ENCODE measurements at places on chromosomes 3 and 15.

GRCh38 chr15:90883976-90884718 is at the start of gene FES:
TSS of gene FES (plus strand) at chr15:90884504. CDS start at chr15:90885046, 542 bp downstream.
- DNase-seq, result peak; percentile 89

DNA sequence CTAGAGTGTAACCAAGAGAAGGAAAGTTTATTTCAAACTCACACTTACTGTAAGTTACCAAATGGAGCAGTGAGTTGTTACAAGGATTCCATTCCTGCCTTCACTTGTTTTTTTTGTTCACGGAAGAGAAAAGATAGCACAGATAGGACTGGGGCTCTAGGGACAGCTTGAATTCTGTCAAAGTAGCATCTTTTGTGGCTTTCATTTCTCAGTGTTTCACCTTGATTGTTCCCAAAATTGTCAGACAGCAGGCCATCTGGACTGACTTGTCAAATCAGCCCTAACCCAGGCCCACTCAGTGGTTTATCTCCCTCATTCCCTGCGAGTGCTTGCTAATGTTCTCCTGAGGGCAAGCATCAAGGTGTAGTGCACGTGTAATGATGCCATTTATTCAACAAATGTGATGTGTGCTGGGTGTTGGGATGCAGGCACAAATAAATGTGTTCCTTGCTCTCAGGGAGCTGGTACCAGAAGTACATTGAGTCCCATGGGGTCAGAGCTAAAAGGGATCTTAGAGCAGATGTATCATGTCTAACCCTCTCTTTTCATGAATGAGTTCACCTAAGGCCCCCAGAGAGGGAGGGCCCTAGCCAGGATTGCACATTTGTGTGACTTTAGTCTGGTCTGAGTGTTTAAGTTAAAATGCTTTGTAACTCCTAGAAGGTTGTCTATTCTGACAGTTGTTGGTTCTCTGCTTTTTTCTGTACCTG is 49.1 kb downstream of the PDHB start:
- DNase-seq, result no peak

GRCh38 chr15:72198356-72199204 is 993 bp upstream of the GRAMD2A start:
- peak; percentile 48 for DNase-seq

GRCh38 chr3:71400986-71401451 is 182.5 kb downstream of the FOXP1 start:
- no peak for DNase-seq

- no peak for DNase-seq
These were observed 1.3 kb downstream of the CAPN3 start for GRCh38 chr15:42360535-42361112.

GRCh38 chr3:64039332-64039731 is 16.0 kb upstream of the PSMD6 start:
- no peak for DNase-seq

DNA sequence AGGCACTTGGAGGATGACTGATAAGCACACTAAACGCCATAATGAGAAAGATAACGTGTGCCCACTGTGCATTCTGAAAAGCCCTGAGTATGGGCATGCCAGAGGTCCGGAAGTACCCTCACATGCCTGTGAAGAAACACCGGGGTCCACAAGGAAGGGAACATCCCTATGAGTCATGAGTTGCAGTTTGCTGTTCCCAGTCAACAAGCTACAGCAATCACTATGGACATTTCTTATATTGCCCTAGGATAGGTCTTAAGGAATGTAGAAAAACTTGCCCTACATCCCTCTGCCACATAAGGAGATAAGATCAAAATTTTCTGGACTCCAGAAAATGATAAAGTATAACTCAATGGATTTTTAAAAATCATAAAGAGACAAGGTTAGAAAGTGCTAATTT is 9.9 kb downstream of the MB21D2 start:
- DNase-seq, result peak; percentile 74

- DNase-seq, result no peak
These were observed 89.4 kb upstream of the C3orf80 start for GRCh38 chr3:160135851-160136250.

- DNase-seq, result peak; percentile 92
These were observed 45.6 kb upstream of the CSPG4 start for GRCh38 chr15:75758071-75758872.

GRCh38 chr15:94287794-94288246 is 56.5 kb downstream of the MCTP2 start:
- no peak for DNase-seq

DNA sequence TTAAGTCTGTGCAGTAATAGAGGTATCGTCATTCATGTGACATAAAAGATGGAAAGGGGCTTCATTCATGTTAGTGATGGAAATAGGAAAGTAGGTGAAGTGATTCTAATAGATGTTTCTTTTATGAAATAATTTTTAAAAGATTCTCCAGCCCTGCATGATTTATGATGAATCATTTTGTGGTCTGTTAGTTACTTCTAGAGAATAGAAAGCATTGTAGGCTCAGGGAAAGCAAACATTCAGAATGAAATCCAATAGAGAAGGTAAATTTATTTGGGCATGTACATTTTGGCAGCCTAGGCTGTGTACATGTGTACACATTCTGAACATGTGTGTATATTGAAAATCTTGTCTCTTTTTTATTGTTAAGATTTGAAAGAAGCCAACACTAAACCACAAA is 23.1 kb downstream of the PPARG start:
- no peak for DNase-seq

DNA sequence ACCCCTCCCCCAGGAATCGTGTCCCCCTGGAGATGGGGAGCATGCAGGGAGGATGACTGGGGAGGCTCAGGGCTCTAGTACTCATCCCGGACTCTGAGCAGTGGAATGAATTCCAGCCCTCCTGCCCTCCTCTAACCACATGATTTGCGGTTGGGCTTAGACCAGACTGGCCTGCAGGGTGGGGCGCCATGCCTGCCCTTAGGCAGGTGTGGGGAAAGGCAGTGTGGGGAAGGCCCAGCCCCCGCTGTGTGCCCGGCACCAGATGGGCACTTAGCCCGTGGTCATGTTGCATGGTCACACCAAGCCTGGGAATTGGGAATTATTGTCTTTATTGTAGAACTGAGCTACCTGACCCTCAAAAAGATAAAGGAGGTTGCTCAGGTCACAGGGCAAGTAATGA is 283.8 kb downstream of the TLE3 start:
- peak; percentile 52 for DNase-seq

DNA sequence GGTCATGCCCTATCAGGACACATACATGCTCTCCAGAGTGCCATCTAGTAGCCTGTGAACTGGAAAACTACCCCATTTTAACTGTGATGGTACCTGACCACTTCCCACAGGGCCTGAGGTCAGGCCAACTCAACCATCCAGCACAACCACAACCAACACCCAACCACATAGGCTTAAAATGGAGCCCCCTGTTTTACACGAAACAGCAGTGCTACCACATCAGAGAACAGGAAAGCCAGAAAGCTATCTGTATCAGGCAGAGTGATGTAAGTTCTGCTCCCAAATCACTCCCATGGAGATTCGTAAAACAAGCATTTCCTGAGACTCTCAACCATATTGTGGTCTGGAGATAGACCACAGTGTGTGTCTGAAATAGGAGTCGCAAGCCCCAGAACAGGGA is 1017.3 kb upstream of the EPHA6 start:
- no peak for DNase-seq

- DNase-seq, result no peak
These were observed 630.1 kb downstream of the MAGI1 start for GRCh38 chr3:65408531-65409175.

DNA sequence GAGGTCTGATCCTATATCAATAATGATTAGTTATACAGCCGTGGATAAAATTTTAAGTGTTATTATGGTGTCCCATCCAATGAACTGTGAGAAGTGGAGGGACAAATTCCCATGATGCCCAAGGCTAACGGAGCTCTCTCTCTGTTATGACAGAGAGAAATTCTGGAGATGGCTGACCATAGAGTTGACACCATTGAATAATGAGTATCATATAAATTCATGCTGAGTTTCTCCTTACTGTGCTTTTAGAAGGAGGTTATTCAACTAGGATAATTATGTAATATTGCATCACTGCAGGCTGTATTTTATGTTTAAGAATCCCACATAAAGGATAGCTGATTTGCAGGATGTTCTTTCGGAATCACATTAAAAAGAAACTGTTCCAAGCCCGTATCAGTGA is 82.9 kb downstream of the PYDC2 start:
- no peak for DNase-seq

- no peak for DNase-seq
These were observed 3.1 kb downstream of the CCDC33 start for GRCh38 chr15:74239051-74239705.

- DNase-seq, result no peak
These were observed 28.6 kb upstream of the PDZRN3 start for GRCh38 chr3:73653351-73653750.

DNA sequence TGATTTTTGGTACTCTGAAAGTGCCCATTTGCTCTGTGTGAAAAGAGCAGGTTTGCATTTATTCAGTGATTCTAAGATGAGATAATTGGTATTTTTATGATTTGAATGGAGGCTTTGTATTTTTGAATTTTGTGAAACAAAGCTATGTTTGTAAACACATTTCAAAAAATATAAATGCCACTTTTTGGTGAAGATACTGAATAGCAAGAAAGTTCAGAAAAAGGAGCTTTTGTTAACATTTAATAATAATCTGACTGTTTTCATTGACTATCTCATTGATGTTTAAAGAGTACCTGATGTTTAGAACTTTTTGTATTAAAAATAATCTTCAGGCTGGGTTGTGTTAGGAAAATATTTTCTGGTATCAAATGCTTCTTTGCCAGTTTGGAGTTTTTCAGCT is 23.7 kb downstream of the TCF12 start:
- no peak for DNase-seq

DNA sequence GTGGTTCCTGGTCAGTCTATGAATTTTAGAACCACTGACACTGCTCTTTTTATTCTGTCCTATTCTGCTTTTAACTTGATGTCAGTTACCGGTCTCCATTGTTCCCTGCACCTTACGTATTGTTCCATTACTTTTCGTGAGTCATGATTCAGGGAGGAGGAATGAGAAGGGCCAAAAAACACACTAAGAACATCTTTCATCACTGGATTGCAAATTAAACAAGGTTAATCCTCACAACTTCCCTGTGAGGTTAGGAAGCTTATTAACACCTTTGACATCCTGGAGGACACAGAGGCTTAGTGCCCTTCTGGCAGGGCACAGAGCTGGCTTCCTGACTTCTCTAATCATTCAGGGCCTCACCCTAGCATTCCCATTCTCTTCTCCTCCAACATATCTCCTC is 227.6 kb upstream of the SATB1 start:
- DNase-seq, result no peak

DNA sequence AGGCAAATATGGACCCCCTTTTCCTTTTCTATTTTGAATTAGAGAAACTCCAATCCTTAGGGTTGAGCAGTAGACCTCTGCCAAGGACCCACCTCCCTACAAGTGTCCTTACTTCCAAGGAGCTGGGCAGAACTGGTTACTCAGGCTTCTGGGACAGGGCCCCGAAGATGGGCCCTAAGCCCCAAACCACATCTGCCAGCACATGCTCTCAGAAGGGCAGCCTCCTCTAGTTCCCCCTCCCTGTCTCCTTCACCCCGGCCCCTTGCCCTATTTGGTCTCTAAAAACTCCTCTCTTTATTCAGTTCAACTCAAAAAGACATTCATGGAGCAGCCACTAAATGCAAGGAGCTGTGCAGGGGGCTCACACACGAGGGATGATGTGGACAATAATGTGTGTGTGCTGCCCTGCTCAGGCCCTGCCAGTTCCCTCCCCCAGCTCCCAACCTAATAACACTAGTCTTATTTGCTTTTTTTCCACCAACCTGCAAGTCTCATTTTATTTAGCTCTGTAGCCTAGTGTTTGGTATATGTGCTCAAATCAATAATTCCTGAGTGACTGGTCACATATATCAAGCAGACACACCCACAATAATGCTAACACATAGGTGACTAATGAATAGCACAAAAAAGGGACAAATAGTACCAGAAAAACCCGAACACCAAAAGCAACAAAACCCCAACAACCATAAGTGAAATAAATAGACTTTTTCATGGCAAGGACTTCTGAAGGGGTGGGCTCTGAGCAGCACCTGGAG is 12.2 kb downstream of the ZDHHC3 start:
- DNase-seq, result no peak

DNA sequence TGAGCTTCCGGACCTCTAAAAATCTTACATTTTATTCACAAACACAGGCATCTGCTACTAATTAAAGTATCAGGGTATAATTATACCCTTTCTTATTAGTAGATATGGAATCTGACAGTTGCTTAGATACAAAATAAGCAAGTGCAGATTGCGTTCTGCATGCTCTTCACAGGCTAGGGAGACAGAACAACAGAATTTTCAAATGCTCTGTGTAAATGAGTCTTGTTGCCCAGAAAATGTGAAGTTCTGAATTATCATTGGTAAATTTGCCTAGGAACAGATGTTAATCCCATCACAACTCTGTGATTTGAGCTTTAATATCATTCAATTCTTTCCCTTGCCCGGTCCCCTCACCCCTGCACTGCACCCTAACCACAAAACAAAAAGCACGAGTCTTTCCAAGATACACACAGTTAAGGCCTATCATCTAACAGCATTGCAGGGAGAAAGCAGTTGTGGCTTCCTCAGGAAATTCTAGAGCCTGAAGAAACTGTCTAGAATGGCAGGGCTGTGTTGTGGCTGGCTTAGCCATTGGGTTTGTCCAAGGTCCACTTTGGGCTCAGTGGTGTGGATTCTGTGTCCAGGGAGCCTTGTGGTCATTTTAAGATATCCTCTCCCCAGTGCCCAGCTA is 119.8 kb downstream of the PDCD6IP start:
- DNase-seq, result no peak

DNA sequence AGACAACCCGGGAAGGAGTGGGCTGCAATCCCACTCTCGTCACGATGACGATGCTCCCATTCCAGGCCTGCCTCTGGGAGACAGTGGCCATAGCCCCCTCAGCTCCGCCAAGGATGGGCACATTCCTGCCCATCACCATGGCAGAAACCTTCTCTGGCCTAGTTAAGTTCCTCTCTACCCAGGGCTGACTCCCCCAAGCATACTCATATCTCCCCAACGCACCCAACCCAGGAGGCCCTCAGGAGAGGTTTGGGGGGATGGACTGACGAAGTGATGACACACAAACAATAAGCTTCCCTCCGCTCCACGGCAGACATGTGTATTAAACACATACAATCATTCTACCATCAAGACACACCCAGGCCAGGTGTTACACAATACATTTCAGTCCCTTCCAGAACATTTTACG is 60.1 kb downstream of the VGLL4 start:
- no peak for DNase-seq

DNA sequence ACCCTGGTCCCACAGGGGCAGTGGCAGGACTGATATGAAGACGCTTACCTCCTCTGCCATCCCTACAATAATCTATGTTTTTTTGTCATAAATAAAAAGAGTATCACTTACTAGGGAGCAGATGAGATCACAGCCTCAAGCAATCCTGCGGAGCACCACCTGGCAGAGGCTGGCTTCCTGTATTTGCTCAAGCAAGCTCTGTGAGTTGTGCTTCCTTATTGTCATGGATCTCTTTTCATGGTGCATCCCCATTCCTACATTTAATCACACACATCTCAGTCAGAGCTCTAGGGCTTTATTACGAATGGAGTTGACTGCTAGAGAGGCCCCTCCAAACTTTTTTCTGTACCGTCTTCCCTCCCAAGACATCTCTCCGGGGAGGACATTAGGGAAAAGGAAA is 186.0 kb downstream of the UBE2E2 start:
- DNase-seq, result no peak

Data from trophoblast cell (in vitro differentiated cells and primary cell).